Ascending aorta (tissue), 2 donors: ENCODE measurements at places on chromosomes 1 and 21.

GRCh38 chr1:11134251-11134897 is 34.7 kb upstream of the EXOSC10 start:
- DNase-seq, result no peak

GRCh38 chr1:183368213-183369108 is 49.7 kb downstream of the NMNAT2 start:
- no peak for DNase-seq

DNA sequence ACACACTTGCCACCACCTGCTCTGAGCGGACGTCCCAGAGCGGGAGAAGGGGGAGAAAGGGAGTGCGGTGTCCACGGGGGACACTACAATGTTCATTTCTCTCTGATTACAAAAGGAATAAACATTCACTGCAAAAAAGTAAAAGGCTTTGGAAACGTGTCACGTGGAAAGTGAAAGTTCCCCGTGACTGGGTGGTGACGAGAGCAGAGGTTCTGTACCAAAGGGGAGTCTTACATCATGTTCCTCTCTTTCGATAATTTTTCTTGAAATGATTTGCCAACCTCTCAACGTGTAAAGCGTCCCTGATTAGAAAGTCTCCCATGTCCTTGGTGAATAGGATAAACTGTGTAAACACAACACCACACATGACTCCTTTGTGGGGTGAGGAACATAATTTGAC is 22.0 kb upstream of the PRDM15 start:
- no peak for DNase-seq

GRCh38 chr1:68725001-68725752 is 228.3 kb upstream of the DEPDC1 start:
- no peak for DNase-seq
